ENCODE measurements at places on chromosomes 6 and 20.
A peak's percentile ranks its signal among the peaks of the same experiment; 100 is the strongest.

GRCh38 chr6:93496548-93496947 is 77.2 kb upstream of the EPHA7 start:
- DNase-seq = no peak

DNA sequence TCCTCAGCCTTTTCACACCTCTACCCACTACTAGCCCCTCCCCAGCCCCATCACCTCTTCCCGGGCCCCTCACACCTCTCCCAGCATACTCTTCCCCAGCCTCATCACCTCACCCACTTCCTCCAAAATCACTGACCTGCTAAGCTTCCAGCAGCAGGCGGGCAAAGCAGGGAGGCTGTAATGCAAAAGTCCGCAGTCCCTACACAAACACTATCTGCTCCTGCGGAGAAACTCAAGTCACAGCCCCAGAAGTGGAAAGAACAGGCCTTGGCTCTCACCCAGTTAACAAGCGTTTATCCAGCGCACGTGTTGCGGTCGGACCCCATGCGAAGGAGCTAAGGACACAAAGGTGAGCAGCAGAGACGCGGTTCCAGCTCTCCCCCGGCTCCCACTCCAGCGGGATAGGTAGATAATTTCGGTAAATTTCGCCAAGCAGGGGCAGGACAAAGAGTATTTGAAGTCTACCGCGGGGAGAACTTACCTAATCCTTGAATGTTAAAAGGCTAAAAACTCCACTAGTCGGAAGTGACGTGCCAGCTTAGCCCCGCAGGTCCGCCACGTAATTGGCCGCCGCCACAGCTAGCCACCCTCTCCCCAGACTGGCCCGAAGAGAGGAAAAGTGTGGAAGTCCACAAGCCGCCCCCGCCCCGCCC is 728 bp upstream of the TRIM39 start:
- peak; percentile 46 for DNase-seq

DNA sequence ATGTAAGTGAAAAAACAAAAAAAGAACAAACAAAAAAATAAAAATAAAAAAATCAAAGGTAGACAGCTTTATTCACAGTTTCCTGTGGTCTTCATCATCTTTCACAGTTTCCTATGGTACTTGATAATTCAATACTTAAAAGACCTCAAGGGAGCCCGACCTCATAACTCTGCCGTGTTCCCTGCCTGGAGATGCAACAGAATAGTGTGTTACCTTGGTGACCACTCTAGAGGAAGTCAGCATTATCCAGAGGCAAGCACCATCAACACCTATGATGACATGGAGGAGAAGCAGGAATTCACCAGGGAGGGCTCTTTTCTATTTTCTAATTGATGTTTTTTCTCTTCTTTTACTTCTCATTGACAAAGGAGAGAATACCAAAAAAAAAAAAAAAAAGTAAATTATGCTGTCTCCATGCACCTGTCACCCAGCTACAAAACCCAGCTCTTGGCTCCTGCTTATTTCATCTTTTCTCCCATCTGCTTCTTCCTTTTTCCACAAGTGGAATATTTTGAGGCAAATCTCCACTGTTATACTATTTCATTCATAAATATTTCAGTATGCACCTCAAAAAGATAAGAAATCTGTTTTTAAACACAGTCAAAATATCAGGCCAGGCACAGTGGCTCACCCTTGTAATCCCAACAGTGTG is 95.8 kb upstream of the STXBP5 start:
- DNase-seq = no peak

- no peak for DNase-seq
Measured at GRCh38 chr6:69933239-69933638, 66.9 kb downstream of the COL19A1 start.

GRCh38 chr6:8219352-8219943 is 117.1 kb upstream of the EEF1E1 start:
- DNase-seq = peak; percentile 16

DNA sequence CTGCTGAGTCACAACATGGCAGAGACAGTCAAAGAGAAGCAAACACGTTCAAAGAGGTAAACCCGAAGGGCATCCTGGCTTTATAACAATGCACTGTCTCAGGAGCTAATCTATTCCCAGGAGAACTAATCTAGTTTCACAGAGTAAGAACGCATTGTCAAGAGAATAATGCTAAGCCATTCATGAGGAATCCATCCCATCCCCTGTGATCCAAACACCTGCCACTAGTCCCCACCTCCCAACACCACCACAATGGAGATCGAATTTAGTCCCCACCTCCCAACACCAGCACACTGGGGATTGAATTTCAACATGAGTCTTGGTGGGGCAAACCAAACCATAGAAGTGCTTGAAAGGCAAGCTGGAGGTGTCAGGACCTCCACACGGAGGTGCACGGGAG is 231.5 kb upstream of the ID4 start:
- DNase-seq = no peak

DNA sequence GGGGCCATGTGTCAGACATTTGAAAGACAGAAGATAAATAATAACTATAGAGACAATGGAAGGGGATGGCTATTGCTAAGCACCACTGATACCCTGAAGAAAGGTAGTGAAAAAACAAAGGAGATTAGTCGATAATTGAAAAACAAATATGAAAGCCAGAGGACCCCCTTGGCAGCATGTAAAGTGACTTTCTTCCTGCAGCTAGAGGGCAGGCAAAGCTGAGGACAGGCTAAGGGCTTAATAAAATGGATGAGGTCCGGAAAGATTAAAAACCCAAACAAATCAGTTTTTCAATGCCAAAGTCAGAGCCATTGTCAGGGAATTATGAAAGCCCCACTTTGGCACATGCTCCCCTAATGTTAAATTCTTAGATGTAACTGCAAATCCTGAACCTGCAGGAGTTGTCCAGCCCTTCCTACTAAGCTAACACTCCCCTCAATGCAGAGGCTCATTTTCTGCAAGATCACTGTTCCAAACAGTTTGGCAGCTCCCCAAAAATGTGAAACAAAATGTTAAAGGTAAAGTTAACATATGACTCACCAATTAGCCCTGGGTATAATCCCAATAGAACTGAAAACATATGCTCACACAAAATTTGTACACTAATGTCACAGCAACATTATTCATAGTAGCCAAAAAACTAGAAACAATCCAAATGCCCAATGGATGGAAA is 1177.9 kb downstream of the GRIK2 start:
- no peak for DNase-seq

- no peak for DNase-seq
Measured at GRCh38 chr20:51020657-51021056, 2.2 kb downstream of the KCNG1 start.

DNA sequence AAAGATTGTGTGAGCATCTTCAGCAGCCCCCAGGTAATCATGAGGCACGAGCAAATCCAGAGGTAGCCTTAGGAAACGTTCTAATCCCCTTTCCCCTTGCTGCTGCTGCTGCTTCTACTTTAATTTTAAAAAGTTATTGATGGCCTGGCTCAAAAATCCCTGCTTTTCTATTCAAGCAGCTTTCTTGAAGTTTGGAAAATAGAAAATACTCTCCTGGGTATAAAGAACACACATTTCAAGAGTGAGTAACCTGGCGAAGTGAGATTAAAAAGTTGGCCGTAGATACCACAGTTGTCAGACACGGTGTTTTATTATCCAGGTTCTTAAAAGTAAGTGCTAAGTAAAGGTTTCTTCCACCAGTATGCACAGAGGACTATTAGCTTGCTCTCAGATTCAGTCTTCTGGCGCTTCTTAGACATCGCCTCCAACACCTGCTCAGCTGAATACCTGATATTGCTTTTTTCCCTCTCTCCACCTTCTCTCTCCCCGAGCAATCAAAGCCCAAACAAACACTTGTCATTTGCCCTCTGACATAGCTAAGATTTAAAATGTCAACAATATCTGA is 150.7 kb downstream of the EDN3 start:
- no peak for DNase-seq

GRCh38 chr20:46993465-46994095 is 98.9 kb downstream of the EYA2 start:
- DNase-seq = no peak

GRCh38 chr20:50226093-50226974 is 35.7 kb downstream of the CEBPB start:
- no peak for DNase-seq

DNA sequence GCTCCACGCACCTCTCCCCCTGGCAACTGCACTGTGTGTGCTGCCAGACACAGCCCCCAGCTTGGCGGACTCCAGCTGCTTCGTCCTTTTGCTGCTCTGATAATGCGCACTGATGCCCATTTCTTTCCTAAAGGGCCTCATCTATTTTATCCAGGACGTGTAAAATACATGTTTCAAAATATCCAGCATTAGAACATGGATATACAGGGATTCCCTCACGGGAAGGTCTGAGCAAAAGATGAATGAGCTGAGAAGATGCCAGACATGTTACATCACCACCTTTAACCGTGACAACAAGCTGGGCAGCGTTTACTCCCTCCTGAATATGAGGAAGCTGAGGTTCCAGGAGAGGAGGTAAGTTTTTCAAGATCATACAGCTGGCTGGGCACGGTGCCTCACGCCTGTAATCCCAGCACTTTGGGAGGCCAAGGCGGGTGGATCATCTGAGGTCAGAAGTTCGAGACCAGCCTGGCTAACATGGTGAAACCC is 32.8 kb downstream of the TNXB start:
- no peak for DNase-seq

- no peak for DNase-seq
Measured at GRCh38 chr20:23084845-23085365, 1.2 kb downstream of the CD93 start.

GRCh38 chr6:97790926-97791590 is 508.0 kb upstream of the MMS22L start:
- no peak for DNase-seq

DNA sequence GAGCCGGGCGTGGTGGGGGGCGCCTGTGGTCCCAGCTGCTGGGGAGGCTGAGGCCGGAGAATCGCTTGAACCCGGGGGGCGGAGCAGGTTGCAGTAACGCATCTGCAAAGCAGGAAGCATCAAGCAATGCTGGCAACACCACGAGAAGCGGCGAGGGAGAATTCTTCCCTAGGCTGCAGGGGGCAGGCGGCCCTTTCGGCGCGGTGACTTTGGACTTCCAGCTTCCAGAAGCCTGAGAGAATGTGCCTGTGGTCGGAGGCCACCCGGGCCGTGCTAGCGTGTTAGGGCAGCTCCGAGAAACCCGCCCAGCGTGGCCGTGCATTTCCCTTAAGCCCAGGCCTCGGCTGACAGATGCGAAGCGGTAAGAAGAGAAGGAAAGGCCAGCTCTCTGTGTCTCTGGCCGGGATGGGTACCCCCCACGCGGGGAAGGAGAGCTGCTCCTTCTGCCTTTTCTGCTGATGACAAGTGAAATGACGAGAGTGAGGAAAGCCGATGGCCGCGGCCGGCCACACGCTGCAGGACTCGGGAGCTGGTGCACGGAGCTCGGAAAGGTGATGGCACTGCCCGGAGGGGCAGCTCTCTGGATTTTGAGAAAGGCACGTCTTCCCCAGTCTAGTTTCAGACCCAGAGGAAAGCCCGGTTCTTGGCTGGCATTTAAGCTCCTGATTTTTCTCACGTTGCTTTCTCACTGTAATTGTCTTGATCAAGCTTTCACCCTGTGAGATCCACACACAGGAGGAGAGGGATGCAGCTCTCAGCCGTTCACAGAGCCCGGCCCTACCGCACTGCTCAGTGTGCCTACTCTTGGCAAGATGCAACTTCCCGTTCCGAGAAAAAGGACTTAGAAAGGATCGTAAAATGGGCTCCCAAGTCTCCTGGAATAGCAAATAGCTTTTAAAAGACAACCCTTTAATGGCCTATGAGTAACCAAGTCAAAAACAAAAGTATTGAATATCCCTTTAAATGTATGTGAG is 68.3 kb upstream of the EXOC2 start:
- no peak for DNase-seq

GRCh38 chr20:44395461-44396340 is 40.2 kb downstream of the HNF4A start:
- no peak for DNase-seq

All from stimulated activated CD8-positive, alpha-beta memory T cell treated with anti-CD3 and anti-CD28 coated beads, Interleukin-2, amount 100 ng/mL, for 1 hour (primary cell).